Activated T-helper 17 cell treated with anti-CD3 and anti-CD28 coated beads, Interleukin-2, amount 50 U/mL, for 72 hours (primary cell): ENCODE measurements at places on chromosomes 12 and 14.
A peak's percentile ranks its signal among the peaks of the same experiment; 100 is the strongest.

DNA sequence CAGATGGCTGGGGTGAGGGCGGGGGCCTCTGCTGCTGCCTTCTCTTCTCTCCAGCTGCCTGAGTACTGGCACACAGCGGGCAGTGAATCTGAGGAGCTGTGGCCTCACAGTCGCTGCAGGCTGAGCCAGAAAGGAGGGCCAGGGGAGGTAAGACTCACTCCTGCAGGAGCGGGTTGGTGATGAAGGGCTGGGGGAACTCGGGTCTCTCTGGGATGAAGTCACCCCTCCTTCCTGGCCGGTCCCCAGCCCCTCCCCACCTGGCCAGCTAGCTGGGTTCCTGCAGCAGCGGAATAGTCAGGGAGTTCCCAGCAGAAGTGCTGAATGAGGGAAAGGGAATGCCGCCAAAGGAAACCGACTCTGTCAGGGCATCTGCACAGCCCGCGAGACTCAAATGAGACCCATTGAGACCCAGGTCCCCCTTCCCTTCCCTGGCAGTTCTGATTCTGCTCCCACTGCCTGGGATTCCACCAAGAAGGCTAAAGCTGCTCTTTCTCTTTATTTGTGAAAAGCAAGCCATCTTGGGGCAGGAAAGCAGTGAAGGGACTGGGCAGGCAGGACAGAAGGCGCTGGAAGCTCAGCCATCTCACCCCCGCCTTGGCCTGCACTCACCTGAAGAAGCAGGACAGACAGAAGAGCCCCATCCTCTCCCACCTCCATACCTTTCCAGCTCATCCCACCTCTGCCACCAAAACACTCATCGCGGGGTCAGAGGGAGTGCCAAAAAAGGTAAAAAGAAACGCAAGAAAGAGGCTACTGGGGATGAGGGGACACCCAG lies 5.3 kb downstream of the NGB start:
- ATAC-seq: no peak

DNA sequence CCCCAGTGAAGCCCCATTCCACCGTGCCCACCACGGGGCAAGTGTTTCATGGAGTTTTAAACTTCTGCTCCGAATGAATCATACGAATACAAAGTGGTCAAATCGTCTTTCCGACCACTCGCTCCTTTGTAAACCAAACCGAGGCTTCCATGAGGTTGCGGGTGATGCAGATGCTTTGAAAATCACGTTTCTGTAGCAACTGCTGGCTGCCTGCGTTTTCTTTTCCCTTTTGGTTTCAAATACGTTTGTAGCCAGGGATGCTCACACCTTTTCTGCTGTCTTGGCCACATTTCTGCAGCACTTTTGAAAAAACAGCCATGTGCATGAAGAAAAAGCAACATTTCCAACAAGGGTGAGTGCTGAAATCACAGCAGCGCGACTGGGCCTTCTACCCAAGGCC lies 33.7 kb downstream of the RFLNA start:
- no peak for ATAC-seq

- peak; percentile 63 for ATAC-seq
Observed at GRCh38 chr14:39218171-39218769, 15.4 kb upstream of the MIA2 start.

DNA sequence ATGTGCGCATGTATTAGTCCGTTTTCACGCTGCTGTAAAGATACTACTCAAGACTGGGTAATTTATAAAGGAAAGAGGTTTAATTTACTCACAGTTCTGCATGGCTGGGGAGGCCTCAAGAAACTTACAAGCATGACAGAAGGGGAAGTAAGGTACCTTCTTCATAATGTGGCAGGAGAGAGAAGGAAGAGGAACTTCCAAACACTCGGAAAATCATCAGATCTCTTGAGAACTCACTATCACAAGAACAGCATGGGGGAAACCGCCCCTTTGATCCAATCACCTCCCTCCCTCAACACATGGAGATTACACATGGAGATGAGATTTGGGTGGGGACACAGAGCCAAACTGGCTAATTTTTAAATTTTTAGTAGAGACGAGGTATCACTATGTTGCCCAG lies 41.8 kb upstream of the SNX6 start:
- no peak for ATAC-seq

DNA sequence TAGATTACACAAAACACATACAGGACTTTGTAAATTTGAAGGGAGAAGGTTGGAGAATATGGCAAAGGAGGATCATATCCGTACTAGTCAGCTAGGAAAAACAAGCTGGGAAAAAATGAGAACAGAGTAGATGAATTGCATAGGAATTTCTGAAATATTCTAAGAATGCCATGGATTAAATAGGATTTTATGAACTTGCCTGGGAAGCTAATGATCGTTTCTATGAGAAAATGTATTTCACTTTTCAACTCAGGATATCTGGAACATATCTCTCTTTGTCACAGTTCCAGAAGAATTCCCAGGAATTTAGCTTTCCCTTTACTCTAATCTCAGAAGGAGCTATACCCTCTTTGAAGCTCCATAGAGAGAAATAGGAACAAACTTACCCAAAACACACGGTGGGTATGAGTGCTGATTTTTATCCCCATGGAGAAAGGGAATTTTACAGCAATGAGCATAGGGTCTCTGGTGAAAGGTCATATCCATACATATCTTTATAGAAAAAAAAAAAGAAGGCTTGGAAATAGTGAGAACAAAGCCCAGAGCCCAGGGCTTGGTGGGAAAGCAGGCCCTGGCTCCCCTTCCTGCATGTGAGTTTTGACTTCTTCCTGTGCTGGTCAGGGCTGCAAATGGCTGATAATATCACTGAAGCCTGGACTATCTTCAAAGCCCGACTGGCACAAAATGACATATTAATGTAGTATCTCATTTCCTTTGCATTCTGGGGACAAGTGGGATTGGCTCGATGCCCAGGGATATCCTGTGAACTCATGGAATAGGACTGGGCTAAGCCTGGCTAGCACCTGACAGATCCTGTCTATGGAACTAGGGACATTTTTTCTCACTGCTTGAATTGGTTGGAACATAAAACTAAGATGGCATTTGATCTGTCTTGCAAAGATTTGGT lies 136.3 kb downstream of the AEBP2 start:
- no peak for ATAC-seq

- no peak for ATAC-seq
Observed at GRCh38 chr12:120237360-120238171, 28.0 kb downstream of the PXN start.

DNA sequence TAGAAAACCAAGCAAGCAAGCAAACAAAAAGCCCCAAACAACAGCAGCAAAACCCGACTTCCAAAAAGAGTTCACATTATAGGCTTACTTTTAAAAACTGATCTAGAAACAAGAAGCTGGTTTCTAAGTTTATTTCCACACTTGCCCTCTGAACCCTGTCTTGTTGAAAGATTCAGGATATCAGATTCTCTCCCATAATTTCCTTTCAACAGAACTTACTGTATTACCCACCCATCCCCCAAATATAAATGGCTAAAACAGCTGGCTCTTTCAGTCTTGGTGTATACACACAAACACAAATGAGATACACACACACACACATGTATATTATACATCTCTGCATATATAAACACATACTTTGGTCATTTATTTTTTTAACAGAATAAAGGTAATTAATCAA lies 460.9 kb downstream of the ZFP36L1 start:
- no peak for ATAC-seq

DNA sequence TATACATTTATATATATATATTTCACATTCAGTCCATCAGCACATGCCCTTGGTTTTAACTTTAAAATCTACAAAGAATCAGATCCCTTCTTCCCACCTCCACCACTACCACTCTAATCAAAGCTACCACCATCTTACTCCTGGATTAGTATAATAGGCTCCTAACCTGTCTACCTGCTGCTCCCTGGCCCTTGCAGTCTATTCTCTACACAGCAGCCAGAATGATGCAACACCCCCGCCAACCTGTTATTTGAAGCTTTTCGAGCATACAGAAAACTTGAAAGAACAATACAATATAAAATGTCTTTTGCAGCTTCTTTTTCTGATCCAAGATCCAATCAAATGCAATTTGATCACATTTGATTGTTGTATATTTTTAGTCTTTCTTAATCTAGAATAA lies 165.9 kb upstream of the HMGA2 start:
- ATAC-seq: no peak

- ATAC-seq: no peak
Observed at GRCh38 chr12:130086797-130087196, 75.5 kb upstream of the FZD10 start.

DNA sequence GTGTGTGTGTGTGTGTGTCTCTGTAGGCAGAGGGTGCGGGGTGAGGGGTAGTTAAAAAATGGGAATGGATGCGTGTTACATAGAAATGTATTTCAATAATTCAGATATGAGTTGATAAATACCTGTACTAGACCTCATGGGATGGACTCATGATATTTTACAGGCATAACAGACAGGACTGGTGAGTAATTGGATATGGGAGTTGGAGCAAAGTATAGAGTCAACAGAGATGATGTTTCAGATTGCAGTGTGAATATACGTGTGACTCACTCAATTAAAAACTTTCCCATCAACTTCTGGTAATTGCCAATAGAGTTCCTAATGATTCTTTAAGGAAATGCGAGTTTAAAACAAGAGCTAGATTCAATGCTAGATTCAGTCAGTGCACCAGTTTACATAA lies 711.9 kb downstream of the C12orf50 start:
- no peak for ATAC-seq

DNA sequence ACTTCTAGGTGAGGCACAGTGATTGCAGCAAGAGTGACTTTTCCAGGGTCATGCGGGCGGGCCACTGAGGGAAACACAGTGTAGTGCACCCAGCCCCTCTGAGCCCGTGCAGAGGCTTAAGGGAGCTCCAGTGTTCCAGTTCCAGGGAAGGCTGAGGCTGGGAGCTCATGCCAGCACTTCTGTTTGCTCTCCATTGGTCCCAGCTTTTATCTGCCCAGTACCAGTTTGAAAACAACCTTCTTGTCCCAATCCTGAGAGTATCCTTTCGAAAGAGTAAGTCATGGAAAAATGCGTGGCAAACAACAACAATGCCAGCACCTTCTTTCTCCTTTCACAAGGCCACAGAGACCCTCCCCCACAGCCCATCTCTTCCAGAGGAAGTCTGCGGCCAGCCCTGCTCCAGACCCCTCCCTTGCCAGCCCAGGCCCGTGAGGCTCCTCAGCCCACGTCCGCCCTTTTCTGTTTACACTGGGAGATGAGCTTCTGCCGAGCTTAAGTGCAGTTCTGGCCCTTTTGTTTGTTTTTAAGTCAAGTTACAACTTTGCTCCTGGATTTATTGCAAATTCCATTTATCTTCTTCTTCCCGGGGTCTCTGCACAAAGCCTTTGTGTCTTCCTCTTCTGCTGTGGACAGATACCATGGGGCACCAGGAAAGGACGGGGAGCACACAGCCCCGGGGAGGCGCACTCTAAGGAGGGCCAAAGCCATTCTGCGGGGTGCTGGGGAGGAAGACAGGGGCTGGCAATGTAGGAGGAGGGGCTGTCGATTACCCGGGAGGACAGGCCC lies 185.6 kb downstream of the ZFP36L1 start:
- no peak for ATAC-seq

- ATAC-seq: no peak
Observed at GRCh38 chr12:66127650-66128049, 2.9 kb downstream of the LLPH start.

GRCh38 chr14:68088451-68088854 lies 268.9 kb downstream of the RAD51B start:
- no peak for ATAC-seq

- ATAC-seq: no peak
Observed at GRCh38 chr12:54126029-54126695, 62.6 kb downstream of the SMUG1 start.

GRCh38 chr12:45612044-45612794 lies 117.3 kb upstream of the ARID2 start:
- ATAC-seq: peak; percentile 76

DNA sequence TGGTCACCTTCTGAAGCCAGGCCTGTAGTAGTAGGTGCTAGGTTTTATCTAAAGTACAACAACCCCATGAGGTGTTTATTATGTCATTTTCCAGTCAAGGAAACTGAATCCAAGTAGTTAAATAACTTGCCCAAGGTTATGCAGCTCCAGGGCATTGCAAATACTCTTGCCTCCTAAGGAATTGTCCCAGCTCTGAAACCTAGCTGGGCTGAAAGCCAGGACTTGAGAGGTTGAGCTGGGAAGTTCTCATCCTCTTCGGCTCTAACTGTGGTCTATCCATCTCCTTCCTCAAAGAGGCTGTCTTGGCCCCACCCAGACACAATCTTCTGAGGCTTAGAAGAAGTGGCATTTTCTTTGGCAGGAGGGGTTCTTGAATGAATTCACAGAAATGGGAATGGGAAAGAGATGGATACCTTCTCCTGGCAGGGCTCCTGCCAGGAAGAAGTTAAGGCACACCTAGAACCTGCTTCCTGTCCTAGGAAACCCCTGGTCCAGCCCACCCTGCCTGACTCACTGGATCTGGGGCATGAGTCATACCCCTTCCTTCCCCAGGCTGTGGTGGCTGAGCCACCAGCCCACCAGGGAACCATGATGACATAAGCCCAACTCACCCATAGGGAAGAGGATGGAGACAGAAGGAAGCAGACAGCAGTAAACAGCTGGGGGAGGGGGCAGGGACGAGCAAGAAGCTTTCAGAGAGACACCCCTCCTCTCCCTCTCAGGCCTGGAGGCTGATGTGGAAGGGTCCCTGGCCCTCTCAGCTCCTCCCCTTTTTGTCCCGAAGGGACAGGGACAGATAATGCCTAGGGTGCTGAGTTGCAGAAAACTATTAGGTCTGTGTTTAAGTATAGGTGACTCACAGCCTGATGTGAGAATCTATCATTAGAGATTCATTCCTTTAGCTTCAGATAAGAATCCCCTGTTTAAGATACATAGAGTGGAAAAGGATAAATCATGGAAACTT lies 2.1 kb upstream of the PLEK2 start:
- peak; percentile 89 for ATAC-seq

DNA sequence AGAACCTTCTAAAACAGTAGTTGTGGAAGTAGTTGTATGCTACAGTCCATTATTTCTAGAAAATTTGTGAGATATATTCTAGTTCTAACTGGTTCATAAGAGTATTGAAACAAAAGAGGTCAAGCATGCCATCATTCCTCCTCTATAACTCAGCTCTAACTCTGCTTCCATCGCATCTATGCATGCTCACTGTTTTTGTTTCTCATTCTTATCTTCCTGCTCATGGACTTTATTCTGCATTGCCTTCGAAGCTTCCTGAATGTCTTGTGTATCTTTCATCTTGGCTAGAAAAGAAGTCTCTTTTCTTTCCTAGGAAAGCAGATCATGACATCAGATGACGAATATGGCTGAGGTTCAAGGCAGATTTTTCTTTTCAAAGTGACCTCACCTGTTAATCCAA lies 402 bp downstream of the LMNTD1 start:
- no peak for ATAC-seq

GRCh38 chr12:128766738-128767501 lies 56.8 kb downstream of the SLC15A4 start:
- ATAC-seq: no peak

DNA sequence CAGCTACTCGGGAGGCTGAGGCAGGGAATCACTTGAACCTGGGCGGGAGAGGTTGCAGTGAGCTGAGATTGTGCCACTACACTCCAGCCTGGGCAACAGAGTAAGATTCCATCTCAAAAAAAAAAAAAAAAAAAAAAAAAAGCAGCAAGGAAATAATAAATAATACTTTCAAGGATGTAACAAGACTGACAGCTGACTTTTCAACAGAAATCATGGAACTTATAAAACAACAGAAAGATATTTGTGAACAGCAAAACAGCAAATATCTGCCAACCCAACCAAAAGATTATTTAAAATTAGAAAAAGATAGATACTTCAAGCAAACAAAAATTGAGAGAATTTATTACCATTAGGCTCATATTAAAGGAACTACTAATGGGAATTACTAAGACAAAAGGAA lies 115.1 kb downstream of the TSHR start:
- ATAC-seq: no peak
